NCI-H1105 (cell line): ENCODE measurements at places on chromosomes 3 and 15.

GRCh38 chr3:75192146-75192616, 471.9 kb upstream of the FRG2C start:
- DNase-seq: no peak

- no peak for DNase-seq
Measured at GRCh38 chr3:115658032-115658336, 34.7 kb downstream of the GAP43 start.

GRCh38 chr3:107377151-107377550, at the start of gene CCDC54:
CCDC54 (plus strand) TSS chr3:107377439; CDS start chr3:107377588, 149 bp downstream.
- no peak for DNase-seq

DNA sequence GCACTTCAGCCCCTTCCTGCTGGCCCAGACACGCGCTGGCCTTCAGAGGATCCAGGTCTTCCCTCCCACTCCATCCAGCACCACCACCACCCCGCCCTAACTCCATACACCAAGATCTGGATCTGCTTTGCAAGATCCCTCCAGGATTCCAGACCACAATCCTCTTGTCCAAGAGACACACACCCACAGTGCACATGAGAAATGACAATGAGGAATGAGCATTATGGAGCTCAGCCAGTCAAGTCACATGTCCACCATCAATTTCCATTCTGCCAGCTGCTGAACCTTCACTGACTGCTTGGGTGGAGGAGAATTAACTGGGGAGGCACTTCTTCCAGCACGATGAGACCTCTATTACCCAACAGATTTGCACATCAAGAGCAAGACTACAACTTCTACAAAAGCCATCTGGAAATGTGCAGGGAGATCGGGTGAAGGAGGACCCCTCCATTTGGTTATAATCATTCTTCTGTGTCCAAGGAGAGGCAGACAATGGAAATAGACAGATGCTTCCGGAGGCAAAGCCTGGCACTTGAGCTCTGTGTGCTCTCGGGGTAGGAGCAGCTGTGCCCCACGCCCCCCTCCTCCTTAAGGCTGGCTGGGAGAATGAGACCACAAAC, 12.3 kb upstream of the SPATA12 start:
- DNase-seq: peak; percentile 45

DNA sequence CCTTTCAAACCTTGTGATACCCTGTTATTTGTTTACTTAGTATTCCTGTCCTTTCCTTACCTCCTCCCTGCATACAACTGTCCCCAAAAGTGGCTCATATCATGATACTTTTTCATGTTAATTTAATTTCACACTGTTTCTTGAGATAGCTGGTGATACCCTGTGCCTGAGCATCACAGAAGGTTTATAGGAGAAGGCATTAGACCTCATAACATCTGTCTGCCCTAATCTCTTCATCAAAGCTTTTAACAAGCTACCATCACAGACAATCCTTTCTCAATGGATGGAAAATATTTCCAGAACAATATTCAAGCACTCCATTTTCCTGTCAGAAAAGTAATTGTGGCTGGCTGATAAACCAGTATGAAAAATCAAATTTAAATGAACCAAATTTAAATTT, 81.6 kb downstream of the SSR3 start:
- no peak for DNase-seq

GRCh38 chr3:126751611-126752302, 47.7 kb downstream of the CHCHD6 start:
- DNase-seq: no peak

DNA sequence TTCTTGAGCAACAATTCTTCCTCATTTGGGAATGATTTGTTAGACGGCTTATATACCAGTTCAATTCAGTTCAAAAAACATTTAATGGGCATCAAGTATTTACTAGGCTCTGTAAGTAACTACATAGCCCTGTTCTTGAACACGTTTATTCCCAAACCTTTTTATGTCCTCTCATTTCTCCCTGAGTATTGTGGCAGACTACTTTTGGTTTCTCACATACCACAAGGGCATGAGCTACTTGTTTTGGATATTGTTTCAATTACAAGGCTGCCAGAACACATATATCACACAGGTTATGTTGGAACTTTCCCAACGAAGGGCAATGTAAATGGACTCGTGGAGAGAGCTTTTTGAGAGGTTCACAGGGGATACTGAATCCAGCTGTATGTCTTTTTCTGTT, 363.8 kb upstream of the NAALADL2 start:
- DNase-seq: no peak

DNA sequence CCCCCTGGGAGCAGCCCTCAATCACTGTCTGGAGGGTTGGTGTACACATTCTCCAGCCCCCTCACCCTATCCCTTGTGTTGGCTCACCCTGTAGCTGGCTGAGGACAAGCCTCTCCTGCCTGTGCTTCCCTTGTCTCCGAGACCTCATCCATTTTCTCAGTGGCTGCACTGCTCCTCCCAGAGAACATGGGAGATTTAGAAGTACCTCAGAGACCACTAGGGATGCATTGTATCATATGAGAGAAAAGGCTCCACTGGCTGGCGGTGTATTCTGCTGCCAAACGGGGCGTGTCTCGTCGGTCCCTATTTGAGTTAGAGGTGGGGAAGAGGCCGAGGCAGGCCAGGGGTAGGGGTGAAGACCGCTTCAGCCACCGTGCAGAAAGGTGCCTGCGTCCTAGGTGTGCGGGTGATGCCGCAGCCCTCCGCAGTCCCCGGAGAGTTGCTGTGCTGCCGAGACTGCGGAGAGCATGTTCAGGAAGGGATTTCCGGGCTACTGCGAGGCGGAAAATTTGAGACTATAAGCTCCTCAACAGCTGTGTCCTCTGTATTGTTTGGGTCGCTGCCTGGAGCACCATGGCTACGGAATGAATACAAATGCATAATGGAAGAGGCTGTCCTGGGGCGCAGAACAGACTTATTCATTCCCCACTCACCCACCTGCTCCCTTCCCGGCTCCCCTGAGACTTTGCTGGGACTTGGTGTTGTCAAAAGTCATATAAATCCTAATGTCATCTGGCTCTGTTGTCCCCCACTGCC, 43.8 kb downstream of the SPSB4 start:
- DNase-seq: peak; percentile 54

- DNase-seq: no peak
Measured at GRCh38 chr3:177603148-177603603, 405.9 kb upstream of the TBL1XR1 start.

GRCh38 chr3:185605566-185605965, 19.5 kb downstream of the SENP2 start:
- DNase-seq: no peak

GRCh38 chr3:4809922-4810321, 169.3 kb upstream of the BHLHE40 start:
- DNase-seq: no peak

GRCh38 chr3:71931922-71932321, 147.0 kb upstream of the PROK2 start:
- no peak for DNase-seq

GRCh38 chr3:126018995-126019394, 50.0 kb downstream of the ROPN1B start:
- no peak for DNase-seq

DNA sequence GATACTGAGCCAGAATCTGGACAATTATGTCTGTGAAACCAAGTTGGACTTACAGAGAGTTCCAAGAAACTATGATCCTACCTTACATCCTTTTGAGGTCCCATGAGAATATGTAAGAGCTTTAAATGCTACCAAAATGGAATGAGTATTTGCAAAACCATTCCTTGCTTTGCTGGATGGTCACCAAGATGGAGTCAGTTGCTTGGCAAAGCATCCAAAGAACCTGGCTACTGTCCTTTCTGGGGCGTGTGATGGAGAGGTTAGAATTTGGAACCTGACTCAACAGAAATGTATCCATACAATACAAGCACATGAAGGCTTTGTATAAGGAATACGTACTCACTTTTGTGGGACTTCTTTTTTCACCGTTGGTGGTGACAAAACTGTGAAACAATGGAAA, 36.2 kb downstream of the AP4E1 start:
- DNase-seq: no peak

DNA sequence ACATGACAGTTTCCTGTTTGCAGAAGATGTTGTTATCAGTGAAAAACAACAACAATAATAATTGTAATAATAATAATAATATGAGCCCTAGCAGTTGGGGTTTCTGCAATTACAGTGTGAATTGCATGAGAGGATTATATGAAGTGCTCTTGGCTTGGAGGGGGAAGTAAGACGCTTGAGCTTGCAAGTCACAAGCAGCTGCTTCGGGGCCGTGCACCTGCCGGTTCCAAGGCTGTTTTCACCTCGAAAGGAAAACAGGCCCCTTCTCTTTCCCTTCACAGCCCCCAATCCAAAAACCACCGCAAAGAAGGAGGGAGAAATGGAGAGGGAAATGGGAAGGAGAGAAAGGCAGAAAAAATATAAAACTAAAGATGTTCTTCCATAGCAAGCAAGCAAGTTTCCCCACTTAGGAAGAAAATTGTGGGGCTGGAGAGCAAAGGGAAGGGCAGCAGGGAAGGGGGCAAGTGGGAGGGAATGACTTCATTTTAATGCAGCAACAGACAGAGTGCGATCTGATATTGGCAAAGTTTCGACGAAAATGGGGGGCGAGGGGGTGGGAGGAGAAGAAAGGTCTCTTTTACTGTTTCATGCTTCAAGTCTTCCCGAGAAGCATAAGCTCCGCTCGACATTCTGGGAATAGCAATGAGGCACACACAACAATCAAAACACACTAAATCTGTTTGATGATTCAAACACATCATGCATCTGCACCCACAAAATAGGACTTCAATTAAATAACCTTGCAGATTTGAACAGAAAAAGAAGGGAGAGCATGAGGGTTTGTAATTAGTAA, 284.2 kb upstream of the ATP11B start:
- DNase-seq: peak; percentile 83

DNA sequence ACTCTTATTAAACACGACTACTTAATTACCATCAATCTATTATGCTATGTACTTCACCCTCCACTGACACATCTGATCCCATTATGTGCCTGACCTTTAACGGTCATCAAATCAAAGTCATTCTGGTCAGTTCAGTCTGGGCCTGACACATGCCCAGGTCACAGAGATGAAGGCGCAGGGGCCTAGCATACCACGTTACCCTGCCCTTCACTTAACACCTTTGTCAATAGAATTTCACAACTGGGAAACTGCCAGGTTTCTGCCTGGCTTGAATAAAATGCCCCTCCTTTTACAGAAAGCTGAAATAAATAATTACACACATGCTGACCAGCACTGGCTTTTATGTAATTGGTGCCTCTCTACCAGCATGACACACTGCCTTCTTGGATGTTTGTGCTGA, 39.5 kb downstream of the MECOM start:
- no peak for DNase-seq

- DNase-seq: no peak
Measured at GRCh38 chr3:27219127-27219845, 149.9 kb downstream of the NEK10 start.

DNA sequence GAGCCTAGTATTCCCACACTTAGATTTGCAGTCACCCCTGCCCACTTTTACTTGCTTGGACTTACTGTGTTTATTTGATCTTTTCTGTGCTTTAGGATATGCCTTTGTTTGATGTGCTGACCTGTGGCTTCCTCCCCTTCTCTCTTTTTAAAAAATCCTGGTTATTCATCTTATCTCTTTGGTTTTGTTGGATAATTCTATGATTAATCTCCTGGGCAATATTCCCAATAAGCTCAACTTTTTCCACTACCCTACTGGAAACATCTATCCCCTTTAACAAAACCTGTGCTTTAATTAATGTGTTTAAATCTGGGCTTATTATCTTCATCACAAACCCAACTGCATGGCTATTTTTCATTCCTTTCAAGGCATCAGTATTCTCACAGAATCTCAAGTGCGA, 476.0 kb upstream of the TGFBR2 start:
- no peak for DNase-seq

DNA sequence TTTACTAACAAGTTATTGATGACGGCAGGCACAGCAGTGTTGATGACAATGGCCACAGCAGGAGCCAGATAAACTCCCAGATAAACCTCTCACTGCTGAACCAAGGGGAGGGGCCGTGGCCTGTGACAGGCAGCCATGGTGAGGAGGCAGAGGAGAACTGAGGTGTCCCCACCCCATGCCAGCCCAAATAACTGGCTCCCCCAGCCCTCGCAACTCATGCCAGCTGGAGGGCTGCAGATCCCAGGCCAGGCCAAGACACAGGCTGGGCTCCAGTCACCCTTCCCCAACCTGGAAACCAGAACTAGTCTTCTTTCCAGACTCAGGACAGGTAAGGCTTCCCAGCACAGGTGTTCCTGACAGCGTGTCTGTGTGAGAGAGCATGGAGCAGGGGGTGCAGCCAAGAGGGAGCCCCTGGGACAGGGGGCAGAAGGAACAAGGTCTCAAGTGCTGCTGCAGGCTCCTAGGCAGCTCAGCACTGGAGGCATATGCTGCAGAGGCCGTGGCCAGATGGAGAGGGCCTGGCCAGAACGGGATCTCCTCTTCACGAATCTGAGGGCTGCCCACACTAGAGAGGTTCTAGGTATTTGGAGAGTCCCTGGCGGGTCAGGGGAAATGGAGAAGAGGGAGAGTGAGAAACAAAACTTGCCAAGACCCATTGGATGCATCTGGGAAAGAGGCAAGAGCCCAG, 15.9 kb downstream of the PLA2G4F start:
- DNase-seq: no peak

GRCh38 chr15:95644100-95644875, 686.2 kb upstream of the NR2F2 start:
- no peak for DNase-seq
